Neural crest cell (in vitro differentiated cells): ENCODE measurements at places on chromosomes 6 and 20.

DNA sequence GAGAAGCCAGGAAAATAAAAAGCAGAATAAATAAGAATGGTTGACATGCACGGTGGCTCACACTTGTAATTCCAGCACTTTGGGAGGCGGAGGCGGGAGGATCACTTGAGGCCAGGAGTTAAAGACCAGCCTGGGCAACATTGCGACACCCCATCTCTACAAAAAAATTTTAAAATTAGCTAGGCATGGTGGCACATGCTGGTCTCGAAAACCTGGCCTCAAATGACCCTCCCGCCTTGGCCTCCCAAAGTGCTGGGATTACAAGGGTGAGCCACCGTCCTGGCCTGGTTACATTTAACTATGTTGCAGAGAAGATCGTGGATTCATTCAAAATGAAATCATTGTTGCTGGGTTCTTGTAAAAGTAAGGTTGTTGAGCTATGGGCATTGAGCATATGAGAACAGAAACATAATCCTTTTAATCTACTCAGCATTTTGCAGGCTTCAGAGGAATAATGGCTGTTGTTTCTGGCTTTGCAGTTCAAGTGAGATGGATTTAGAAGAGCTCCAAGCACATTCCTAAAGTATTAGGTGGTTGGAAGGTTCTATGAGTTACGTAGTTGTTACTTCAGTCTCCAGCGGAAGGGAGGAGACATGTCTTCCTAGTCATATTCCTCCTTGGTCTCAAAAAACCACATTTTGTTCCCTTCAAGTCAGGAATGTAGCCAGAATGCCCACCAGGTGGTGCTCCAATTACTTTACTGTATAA lies 45.6 kb upstream of the RAB23 start:
- DNase-seq, result peak; percentile 8

GRCh38 chr6:71204741-71205140 lies 83.9 kb upstream of the OGFRL1 start:
- DNase-seq, result no peak

DNA sequence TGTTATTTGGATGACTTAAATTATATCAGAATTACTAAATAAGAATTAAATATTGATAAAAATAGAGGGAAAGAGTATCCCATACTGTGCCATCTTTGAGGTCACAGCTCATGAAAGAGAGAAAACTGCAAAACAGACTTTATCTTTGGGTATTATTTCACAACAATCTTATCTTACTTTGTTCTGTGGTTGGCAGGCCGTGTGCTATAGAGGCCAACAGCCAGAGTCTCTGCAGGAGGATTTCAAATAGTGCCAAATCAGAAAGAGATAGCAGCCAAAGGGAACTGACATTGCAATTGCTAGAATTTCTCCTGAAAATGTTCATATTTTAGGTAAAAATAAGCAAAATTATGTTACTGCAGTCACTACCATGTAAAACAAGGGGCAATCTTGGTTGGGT lies 354.2 kb downstream of the GRIK2 start:
- DNase-seq, result no peak

DNA sequence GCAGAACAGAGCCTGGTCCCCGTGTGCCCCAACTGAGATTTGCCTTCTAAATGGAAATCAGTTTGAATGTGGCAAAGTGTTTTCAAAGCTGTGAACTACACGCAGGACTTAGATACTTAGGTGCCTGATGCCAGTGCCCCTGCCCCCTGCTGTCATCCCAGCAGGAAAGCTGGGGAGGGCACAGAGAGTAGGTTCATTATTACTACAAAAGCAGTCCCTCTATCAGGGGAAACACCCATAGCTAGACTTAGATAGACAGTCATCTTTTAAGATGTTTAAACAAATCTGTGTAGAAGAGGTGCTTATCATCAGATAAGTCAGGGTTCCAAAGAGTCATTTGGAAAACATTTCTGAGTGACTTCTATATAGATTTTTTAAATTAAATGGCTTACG lies 155.0 kb upstream of the SNX9 start:
- no peak for DNase-seq

DNA sequence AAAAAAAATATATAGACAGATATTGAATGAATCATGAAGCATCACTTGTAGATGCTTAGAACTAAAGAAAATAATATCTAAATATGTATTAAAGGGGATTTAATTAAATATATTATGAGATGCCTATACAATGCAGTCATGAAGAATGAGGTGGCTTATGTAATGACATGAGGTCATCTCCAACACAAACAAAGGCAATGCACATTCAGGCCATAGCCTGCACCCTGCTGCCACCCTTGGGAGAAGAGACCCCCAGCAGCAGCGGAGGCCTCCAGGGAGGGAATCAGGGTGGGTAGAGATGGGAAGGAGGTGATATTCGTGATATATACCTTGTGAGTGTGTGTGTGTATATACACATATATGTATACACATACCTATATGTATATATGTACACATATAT lies 26.4 kb upstream of the SSTR4 start:
- DNase-seq, result no peak

DNA sequence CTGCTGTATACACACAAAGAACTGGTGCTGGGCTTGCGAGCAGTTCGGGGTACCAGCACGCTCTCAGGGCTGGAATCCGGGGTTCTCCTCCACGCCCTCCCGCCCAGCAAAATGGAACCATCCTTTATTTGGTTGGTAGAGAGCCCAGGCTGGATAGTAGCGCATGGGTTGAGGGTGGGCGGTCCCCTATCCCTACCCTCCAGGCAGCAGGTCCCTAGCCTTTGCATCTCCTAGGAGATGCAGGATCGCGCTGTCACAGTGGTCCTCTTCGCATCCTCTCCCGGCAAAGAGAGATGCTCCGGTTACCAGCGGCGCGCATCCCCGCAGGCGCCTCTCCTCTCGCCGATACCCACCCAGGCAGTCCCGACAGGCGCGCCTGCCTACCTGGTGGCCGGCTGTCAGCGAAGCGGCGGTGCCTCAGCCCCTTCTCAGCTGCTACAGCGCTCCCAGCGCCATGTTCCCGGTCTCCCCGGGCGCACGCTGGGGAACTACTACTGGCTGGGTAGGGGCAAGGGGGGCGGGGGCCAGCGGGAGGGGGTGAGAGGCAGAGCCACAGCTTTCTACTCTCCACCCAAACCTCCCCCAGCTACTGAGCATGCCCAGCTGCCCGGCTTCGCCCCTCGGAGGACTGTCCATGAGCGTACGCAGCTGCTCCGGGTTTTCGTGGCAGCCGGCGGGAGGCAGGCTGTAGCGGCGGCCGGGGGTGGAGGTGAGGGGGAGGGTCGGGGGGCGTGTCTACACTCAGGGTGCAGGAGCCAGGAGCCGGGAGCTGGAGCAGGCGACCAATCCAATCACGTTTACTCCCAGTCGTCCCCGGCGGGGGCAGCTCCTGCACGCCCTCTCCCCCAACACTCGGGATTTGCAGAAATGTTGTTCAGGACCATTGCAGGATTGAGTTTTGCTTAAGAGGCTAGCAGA lies at the start of gene PAK5:
TSS of gene PAK5 (minus strand) at position 699 of the 918 bp plus-strand sequence. CDS start 194,748 bp downstream, outside the sequence.
- peak; percentile 81 for DNase-seq

GRCh38 chr6:33583591-33584155 lies 3.6 kb upstream of the BAK1 start:
- DNase-seq, result peak; percentile 44
